Stimulated activated CD8-positive, alpha-beta memory T cell treated with anti-CD3 and anti-CD28 coated beads, Interleukin-4, amount 100 ng/mL, for 48 hours (primary cell): ENCODE measurements at places on chromosomes 1 and 21.

DNA sequence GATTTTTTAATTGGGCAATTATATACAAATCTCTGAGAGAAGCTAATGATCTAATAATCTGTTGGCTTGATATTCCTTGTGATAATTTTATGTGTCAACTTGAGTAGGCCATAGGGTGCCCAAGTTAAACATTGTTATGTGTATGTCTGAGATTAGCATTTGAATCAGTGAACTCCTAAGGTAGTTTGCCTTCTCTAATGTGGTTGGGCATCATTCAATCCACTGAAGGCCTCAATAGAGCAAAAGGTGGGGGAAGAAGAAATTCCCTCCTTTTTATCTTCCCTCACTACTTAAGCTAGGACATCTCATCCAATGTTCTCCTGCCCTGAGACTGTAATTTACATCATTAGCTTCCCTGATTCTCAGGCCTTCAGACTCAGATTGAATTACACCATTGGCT lies 394.5 kb downstream of the LMO4 start:
- no peak for DNase-seq

DNA sequence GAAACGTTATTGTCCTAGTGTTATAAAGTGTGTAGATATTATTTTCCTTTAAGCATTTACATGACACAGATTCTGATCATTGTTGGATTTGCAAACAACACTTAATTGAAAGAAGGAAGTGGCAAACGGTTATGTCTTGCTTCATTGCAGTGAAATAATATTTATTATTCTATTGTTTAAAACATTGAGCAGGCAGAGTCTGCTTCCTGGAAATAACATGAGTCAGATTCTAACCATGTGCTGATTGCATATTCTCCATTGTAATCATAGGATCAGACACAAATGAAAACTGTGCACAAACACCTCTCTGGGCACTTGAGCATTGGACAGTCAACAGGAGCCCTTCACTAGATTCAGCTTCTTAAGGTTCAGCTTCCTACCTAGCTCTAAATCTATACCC lies 46.8 kb upstream of the USP25 start:
- DNase-seq: no peak

- DNase-seq: no peak
Measured at GRCh38 chr1:29563092-29563491, 326.8 kb downstream of the PTPRU start.

DNA sequence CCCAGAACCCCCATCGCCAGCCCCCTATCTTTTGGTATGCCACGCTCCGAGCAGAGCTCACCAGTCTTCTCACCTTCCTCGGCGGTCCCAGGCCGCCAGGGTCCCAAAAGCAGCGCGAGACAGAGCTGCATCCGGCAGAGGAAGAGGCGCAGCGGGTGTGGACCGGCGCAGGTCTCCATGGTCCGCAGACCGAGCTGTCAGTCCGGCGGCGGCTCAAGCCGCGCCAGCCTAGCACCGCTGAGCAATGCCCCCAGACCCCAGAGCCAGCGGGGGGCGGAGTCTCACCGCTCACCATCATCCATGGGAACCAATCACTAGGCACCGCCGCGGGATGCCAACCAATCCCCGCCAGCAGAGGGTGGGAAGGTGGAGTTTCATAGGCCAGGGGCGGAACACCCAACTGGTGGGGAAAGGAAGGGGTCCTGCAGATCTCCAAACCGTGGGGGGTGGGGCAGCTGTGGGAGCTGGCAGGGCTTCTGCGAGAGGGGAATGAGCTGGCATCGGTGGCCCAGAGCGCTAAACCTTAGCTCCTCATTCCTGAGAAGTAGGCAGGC lies at the start of gene EPHA10:
Gene EPHA10, minus strand, starts transcription at position 233 of the 554 bp plus-strand sequence. Its CDS starts 54 bp downstream, at position 179.
- no peak for DNase-seq

DNA sequence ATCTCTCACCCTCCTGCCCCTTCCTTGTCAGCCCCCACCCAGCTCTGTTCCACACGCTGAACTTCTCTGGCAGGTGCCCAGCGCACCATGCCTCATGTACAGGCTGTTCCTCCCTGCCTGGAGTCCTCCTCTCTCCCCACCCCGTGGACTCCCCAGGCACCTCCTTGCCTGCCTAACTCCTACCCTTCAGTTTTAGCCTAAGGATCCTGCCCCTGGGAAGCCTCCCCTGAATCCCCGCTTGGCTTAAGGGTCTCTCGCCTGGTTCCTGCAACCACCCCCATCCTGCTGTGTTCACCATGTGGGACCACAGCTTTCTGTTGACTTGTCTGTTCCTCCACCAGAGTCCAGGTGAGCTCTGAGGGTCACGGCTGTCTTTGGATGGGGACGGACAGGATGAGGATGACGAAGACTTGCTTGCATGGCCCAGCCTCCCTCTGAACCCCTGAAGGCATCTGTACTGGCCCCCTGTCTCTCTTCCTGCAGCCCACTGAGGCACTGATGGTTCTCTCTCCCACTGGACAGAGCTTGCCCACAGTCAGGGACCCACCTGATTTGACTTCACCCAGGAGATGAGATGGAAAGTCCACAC lies 153.2 kb upstream of the C1orf174 start:
- DNase-seq: no peak

GRCh38 chr1:24949331-24949881 lies 19.3 kb upstream of the RUNX3 start:
- DNase-seq: no peak

GRCh38 chr1:101039245-101039644 lies 13.7 kb upstream of the DPH5 start:
- DNase-seq: no peak
